NCI-H1436 (cell line): ENCODE measurements at places on chromosomes 4 and X.

GRCh38 chr4:184306949-184307348, 89.3 kb upstream of the ENPP6 start:
- DNase-seq: no peak

DNA sequence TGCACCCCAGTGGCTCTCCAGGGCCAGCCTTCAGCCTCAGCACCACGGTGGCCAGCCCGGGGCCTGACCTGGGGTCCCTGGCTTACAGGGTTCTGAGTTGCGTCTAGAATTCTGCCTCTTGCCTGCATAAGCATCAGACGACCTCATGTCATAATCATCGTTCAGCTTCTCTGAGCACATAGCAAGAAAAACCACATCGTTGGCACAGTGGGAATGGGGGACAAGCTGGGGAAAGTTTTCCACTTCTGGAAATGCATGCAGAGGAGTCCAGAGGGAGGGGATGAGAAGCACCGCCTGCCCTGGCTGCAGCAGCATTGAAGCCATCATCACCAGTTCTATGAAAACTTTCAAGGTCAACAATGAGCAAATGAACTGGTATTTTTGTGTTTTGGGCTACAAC, 441.0 kb upstream of the FRG1 start:
- DNase-seq: no peak

DNA sequence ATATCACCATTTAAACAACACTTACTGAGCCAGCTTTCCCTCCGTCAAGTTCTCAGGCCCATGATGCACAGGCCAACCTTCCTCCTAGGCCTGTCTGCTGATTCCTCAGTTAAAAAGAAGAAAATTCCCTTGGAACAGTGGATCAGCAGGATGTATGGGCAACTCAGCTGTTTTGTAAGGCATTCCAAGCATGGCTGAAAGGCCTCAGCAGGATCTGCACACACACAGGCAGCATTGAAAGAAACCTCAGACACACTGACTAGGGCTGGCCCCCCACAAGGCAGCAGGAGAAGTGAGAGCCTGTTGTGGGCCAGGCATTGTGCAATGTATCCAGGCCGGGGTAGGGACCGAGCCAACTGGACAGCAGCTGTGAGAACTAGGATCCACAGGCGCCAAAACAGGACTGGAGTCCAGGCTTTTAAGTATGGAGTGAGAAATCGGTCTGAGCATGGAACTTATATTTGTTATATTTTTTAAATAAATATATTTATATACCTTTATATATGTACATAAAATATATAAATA, 171.4 kb downstream of the NWD2 start:
- DNase-seq: no peak

GRCh38 chrX:981791-982626, 230.4 kb downstream of the CRLF2 start:
- no peak for DNase-seq

DNA sequence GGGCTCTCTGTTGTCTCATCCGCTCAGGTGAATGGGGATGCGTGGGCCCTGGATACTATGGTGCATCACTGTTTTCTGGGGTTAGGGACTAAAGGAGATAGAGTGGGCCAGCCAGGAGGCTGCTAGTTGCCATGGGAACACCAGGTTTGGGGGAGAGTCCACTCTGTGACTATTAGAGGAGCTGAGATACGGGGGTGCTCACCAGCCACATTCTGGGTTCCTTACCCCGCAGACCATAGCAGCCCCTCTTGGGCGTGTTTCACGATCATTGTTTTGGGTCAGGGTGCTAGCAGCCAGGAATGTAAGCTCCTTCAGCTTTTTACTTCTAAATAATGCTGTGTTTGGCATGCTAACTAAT, 4.6 kb downstream of the EFNB1 start:
- no peak for DNase-seq

- no peak for DNase-seq
Observed at GRCh38 chr4:61473306-61473705, 273.2 kb downstream of the ADGRL3 start.
